ENCODE measurements at places on chromosomes 3 and 15.

GRCh38 chr3:117941015-117941414 is 1093.6 kb downstream of the IGSF11 start:
- no peak overlapping the region for H3K4me3 ChIP-seq
- H3K36me3 ChIP-seq: no peaks in the 10 kb centered on the region
- H3K27me3 ChIP-seq: peaks cover 5% of the 10 kb centered on the region
- no peak overlapping the region for H3K27ac ChIP-seq

DNA sequence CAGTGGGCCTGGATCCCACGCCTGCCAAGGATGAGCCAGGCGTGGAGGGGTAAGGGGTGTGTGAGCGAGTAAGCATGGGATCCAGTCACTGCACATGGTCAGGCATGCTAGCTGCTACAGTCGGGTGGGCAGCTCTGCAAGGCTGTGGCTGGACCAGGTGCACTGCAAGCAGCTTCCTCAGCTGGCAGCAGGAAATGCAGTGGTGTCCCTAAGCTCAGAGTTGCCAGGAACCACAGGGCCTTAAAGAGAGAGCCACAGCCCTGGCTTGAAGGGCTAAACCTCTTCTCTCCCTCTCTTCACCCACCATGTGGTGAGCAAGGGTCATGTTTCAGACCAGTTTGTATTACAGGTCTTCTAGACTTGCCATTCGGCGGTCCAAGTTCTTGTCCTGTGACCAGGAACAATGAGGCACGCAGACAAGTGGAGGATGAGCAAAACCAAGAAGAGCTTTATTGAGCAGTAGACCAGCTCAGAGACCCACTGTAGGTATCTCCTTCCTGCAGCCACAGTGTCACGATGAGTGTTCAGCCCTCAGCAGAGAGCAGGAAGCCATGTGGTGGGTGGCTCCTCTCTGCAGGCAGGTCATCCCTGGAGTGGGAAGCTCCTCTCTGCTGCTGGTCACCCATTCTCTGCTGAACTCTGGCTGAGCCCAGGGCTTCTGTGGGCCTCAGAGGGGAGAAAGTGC is 511.9 kb downstream of the PYDC2 start:
- peaks cover 2% of the 10 kb centered on the region for H3K4me1 ChIP-seq
- no peak for DNase-seq
- H3K4me3 ChIP-seq: no peak overlapping the region
- H3K27ac ChIP-seq: no peak overlapping the region
- no peaks in the 10 kb centered on the region for H3K36me3 ChIP-seq

DNA sequence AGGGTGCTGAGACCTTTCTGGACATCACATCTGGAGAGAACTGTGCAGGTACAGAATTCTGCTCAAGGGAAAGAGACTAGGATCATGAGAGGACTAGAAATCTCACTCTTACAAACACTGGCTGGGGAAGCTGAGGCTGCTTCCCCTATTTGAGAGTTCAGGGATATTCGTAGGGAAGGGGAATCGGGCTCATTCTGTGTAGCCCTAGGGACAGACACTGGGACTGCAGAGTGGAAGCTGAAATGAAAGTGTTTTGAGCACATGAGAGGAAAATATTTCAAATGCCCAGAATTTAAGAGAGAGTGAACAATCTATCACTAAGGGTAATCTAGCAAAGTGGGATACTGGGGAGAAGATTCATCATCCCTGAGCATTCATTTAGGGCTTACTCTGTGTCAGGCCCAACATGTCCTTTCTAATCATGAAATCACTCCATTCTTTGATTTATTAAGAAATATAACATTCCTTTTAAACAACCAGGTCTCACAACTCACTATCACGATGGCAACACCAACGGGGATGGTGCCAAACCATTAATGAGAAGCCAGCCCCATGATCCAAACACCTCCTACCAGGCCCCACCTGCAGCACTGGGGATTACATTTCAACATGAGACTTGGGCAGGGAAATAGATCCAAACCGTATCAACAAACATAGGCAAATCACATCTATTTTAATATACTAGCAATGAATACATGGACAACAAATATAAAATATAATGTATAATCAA is 63.0 kb downstream of the CPN2 start:
- peaks cover 15% of the 10 kb centered on the region for H3K36me3 ChIP-seq
- H3K27me3 ChIP-seq: no peaks in the 10 kb centered on the region
- DNase-seq: no peak
- peak overlapping the region; percentile 47 for H3K27ac ChIP-seq
- H3K4me3 ChIP-seq: no peak overlapping the region
- peaks cover 8% of the 10 kb centered on the region for H3K4me1 ChIP-seq

GRCh38 chr15:56124391-56124790 is 119.3 kb downstream of the RFX7 start:
- no peak overlapping the region for H3K4me3 ChIP-seq
- peaks cover 90% of the 10 kb centered on the region for H3K36me3 ChIP-seq
- H3K4me1 ChIP-seq: no peaks in the 10 kb centered on the region
- no peak overlapping the region for H3K27ac ChIP-seq
- no peak for DNase-seq

DNA sequence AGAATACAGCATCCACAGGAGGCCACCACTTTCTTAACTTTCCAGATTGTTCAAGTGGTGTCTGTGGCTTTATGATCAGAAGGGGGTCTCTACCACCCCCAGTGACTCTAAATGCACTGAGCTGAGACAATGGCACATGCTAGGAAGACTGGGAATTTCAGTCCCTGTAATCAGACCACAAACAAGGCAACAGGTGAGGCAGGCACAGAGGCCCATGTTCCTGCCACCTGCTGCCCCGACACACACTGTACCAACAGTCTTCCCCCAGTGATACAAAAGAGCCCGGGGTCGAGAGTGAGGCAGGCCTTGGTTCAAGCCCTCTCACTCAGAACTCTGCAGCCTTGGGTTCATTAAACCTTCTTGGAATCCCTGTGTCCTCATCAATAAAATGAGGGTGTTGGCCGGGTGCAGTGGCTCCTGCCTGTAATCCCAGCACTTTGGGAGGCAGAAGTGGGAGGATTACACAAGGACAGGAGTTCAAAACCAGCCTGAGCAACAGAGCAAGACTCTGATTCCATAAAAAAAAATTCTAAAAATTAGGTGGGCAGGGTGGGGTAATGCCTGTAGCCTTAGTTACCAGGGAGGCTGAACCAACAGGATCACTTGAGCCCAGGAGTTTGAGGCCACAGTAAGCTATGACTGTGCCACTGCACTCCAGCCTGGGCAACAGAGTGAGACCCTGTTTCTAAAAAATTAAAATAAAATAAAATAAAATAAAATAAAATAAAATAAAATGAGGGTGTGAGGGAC is 55.8 kb downstream of the ADCY5 start:
- H3K27ac ChIP-seq: no peak overlapping the region
- DNase-seq: no peak
- H3K36me3 ChIP-seq: no peaks in the 10 kb centered on the region
- peaks cover 37% of the 10 kb centered on the region for H3K4me1 ChIP-seq
- H3K4me3 ChIP-seq: no peak overlapping the region

- DNase-seq: no peak
- no peaks in the 10 kb centered on the region for H3K4me1 ChIP-seq
- no peak overlapping the region for H3K27ac ChIP-seq
- H3K27me3 ChIP-seq: peaks cover 84% of the 10 kb centered on the region
- H3K36me3 ChIP-seq: no peaks in the 10 kb centered on the region
These were observed 8.0 kb upstream of the CTXND1 start for GRCh38 chr15:80259942-80260510.

- no peak for DNase-seq
- no peaks in the 10 kb centered on the region for H3K27me3 ChIP-seq
- H3K4me1 ChIP-seq: peaks cover 18% of the 10 kb centered on the region
- peak overlapping the region; percentile 64 for H3K27ac ChIP-seq
- peaks cover 12% of the 10 kb centered on the region for H3K36me3 ChIP-seq
These were observed 79.1 kb downstream of the FOXP1 start for GRCh38 chr3:71504250-71505036.

DNA sequence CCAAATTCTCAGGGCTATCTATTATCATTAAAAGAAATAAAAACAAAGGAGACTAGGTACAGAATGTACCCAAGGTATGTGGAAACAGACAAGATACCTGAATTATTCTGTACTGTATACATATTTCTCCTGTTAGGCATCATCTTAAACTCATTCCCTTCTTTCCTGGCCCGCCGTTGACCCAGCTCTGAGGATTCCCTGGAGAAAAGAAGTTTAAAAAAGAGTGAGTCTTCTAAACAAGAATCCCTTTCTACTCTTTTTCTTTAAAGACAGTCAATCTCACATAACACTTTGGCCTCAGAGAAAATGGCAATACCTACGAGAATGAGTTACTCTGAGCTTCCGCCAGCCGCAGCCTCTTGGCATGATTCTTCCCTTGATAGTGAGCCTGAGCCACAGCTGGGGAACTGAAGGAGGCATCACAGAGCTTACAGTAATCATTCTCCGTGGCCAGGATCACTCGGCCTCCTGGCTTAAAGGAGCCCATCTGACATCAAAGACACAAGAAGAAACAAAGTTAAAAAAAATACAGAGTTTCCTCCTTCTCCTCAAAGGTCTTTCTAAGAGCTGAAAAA is 44.2 kb downstream of the ZMAT3 start:
- H3K4me3 ChIP-seq: no peak overlapping the region
- no peak for DNase-seq
- peaks cover 17% of the 10 kb centered on the region for H3K36me3 ChIP-seq

GRCh38 chr15:78921517-78921916 is 23.3 kb downstream of the CTSH start:
- peak overlapping the region; percentile 32 for H3K27ac ChIP-seq
- H3K4me1 ChIP-seq: peaks cover 13% of the 10 kb centered on the region
- no peak for DNase-seq
- peaks cover 38% of the 10 kb centered on the region for H3K36me3 ChIP-seq
- H3K4me3 ChIP-seq: no peak overlapping the region

DNA sequence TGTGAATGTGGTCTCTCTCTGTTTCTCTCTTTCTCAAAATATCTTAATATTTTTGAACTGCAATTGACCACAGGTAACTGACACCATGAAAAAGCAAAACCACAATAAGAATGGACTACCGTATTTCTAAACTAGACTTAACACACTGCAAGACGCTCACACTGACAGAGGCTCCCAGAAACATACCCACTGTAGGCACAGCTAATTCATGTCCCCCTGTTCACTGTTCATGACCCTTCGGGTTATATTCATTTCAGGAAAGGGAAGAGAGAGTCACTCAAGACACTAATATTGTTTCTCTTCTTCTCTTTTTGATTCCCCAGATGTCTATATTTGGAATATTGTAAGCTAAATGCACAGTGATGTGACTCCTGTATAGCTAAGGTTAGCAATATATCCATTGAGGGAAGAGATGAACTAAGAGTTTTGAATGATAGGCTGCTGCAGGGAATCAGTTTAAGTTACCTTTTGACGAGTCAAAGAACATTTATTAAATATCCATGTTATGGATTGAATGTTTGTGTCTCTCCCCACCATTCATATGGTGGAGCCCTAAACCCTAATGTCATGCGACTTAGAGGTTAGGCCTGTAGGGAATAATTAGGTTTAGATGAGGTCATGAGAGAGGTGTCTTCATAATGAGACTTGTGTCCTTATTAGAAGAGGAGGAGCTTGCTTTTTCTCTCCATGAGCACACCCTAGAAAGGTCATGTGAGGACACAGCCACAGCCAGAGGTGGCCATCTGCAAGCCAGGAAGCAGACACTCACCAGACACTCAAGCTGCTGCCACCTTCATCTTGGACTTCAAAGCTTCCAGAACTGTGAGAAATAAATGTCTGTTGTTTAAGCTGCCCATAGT is 216.6 kb upstream of the GRM7 start:
- no peaks in the 10 kb centered on the region for H3K27me3 ChIP-seq
- H3K27ac ChIP-seq: no peak overlapping the region
- H3K4me3 ChIP-seq: no peak overlapping the region
- no peak for DNase-seq

DNA sequence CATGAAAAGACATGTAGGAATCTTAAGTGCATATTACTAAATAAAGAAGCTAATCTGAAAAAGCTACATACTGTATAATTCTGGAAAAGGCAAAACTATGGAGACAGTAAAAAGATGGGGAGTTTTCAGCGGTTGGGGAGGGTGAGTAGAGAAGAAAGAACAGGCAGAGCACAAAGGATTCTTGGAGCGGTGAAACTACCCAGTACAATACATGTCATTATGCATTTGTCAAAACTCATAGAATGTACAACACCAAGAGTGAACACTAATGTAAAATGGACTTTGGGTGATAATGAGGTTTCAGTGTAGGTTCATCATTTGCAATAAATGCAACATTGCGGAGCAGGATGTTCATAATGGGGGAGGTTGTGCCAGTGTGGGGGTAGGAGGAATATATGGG is 45.5 kb upstream of the CMSS1 start:
- no peak for DNase-seq
- H3K27me3 ChIP-seq: peaks cover 9% of the 10 kb centered on the region
- H3K4me3 ChIP-seq: no peak overlapping the region
- H3K4me1 ChIP-seq: no peaks in the 10 kb centered on the region

- H3K4me3 ChIP-seq: no peak overlapping the region
- no peak overlapping the region for H3K27ac ChIP-seq
- H3K27me3 ChIP-seq: no peaks in the 10 kb centered on the region
- no peaks in the 10 kb centered on the region for H3K36me3 ChIP-seq
- H3K4me1 ChIP-seq: peaks cover 3% of the 10 kb centered on the region
These were observed 502.8 kb downstream of the IGSF11 start for GRCh38 chr3:118531816-118532215.
